T47D (cell line): ENCODE measurements at places on chromosomes 7 and 10.

DNA sequence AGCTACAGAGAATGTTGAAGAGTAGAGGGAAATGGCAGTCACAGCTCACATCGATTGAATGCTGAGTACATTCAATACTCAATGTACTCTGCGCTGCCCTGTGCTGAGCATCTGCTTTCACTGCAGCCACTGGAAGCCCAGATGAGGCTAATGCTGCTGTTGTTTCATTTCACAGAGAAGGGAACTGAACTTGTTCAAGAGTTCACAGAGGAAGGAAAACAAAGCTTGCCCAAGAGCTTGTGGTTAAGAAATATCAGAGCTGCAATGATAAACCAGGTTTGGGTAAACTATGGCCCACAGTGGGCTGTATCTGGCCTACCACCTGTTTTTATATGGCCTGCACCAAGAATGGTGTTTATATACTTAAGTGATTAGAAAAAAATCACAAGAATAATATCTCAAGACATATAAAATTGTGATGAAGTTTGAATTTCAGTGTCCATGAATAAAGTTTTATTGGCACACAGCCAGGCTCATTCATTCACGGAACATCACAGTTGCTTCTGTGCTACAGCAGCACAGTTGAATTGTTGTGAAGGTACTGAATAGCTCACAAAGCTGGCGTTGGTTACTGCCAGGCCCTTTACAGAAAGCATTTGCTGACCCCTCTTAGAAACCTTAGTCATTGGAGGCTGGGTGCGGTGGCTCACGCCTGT, 64.1 kb downstream of the CFAP58 start:
- no peak for DNase-seq

- DNase-seq, result no peak
Measured at GRCh38 chr7:42740408-42740807, 171.5 kb downstream of the C7orf25 start.

DNA sequence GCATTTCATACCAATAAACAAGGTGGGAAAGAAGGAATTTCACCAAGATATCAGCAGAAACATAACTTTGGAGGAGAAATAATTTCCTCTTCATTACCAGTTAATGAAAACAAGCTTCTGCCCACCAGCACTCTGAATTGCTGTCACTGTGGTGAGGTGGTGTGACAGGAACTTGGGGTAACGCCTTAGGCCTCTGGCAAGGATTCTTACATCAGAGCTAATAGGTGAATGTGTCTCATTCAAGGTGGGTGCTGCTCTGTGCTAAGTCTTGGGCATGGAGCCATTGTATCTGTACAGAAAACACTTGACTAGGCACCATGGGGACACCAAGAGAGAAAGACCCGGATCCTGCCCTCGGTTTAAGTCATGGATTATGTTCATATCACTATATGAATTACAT, 8.3 kb upstream of the LOXL4 start:
- DNase-seq, result no peak

GRCh38 chr7:113731571-113731970, 187.2 kb downstream of the PPP1R3A start:
- DNase-seq, result no peak

- DNase-seq, result no peak
Measured at GRCh38 chr10:110149259-110149658, 58.1 kb upstream of the MXI1 start.

DNA sequence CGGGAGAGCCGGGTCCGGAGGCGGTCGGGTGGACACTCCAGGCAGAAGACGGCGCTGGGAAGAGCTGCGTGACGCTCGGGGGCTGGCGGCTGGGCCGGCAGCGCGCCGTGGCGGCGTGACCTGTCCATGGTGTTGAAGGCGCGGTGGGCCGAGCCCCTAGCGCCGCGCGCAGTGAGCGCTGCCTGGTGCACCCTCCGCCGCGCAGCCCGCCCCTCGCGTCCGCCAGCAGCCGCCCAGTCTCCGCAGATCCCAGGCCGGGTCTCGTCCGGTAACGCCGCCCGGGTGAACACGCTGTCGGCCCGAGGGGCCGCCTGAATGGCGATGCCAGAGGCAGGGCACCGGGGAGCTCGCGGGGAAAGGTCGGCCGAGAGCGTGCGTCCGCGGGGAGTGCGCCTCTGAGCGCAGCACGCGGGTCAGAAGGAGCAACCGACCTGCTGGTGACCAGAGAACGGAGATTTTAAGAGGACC, 657 bp upstream of the TMEM178B start:
- DNase-seq, result peak; percentile 28
